Right hindlimb (tissue), 1 donor: ENCODE measurements at places on chromosomes 3 and 15.

GRCh38 chr3:149541091-149541491, 66.6 kb downstream of the TM4SF4 start:
- DNase-seq, result no peak

- no peak for DNase-seq
Observed at GRCh38 chr15:86235667-86236066, 156.0 kb downstream of the AGBL1 start.

GRCh38 chr15:90570643-90571042, 40.9 kb downstream of the CRTC3 start:
- DNase-seq, result no peak

DNA sequence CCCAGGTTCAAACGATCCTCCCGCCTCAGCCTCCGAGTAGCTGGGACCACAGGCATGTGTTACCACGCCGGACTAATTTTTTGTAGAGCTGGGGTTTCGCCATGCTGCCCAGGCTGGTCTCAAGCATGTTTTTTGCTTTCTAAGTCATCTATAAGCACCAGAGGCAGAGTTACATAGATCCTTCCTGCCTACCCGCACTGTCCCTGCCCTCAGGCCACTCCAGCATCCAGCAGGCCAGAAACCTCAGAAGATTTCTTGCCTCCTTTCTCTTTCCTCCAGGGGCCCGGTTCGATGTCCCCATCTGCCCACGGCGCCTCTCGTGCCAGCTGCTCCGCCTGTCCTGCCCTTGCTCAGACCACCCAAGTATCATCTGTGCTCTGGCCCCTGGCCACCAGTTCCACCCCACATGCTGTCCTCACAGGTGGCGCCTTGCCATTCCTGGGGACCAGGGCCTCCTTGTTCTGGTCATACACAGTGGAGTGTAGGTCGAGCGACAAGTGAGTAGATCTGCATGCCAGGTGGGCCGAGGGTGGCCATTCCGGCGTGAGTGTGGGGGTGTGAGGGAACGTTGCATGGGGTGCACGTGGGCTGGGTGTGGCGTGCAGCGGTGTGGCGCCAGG, 27.3 kb downstream of the KLHDC8B start:
- peak; percentile 35 for DNase-seq

- no peak for DNase-seq
Observed at GRCh38 chr3:151468284-151468917, 7.5 kb upstream of the IGSF10 start.

DNA sequence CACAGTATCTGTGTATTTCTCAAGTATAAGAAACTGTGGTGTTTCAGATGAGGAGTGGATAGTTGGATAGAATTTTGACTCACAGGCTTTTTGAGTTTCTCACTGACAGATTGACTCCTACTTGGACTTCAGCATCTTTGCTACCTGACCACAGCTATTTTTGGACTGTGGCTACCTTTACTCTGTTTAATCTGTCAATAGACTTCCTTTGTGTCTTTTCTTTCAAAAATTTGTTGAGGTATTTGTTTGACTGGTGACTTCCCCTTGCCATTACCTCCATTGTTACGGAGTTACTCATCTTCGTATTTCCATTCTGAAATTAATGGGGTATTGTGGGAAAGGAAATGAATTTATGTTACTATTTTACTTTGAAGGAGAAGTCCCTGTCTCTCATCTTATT, 123.8 kb downstream of the AGBL1 start:
- DNase-seq, result no peak

DNA sequence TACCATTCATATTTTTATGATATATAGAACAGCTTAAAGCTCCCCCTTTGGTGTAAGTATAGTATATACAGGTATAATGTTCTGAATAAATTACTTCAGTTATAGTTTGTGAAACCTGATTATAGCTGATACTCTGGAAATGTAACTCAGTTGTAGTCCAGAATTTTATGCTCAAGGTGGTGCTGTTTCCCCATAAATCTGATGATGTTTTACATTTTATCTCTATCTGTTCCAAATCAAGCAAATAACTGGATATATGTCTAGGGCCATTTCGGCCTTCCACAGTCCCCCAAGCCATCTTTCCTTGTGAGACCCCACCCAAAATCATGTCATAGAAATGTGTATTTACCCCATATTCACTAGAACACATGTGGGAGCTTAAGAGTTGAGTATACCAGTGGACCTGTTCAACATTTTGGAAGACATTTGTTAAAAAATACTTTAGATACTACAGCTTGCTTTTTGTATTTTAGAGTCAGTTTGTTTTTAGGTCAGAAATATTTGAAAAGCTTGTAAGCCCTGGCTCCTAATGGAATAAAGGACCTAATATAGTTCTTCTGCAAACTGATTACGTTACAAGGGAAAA, 107.1 kb downstream of the ATG7 start:
- DNase-seq, result peak; percentile 46

- no peak for DNase-seq
Observed at GRCh38 chr3:159894386-159894785, 94.2 kb upstream of the IL12A start.

DNA sequence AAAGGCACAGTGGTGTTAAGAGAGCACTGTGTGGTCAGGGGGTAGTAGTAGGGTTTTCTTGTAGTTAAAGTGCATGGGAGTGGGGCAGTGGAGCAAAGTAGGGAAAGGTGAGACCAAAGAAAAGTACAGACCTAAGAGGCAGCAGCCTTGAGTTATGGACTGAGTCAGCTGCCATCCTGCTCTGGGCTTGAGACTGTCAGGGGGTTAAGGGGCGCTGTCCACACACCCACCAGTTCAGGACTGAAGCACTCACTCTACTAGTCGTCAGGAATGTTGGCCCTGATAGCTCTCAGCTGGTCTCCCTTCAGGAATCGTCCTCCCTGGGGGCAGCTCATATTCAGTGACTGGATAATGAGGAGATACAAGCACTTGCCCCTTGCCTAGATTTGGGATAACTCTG, 7.9 kb downstream of the CCR4 start:
- DNase-seq, result no peak

GRCh38 chr3:174945276-174945675, 86.1 kb downstream of the NAALADL2 start:
- DNase-seq, result no peak

GRCh38 chr15:51229907-51230330, 108.5 kb downstream of the CYP19A1 start:
- no peak for DNase-seq

DNA sequence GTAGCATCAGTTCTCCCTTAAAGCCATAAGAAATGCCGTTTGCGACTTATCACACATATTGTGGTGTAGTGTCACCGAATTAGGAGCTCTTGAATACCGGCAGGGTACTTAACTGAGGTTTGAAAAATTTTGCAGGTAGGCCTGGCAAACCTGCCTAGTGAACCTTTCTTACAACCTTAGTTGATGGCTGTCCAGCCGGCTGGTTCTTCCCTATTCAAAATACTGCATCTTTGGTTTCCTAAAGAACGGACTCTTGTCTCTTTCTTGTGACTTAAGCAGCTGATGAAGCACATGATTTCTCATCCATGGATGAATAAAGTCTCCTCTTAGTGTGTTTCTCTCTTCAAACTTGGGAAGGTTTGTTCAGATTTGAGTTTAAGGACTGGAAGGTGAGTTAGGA, 1.5 kb downstream of the RAB7A start:
- no peak for DNase-seq

GRCh38 chr15:39171944-39172368, 408.9 kb upstream of the THBS1 start:
- peak; percentile 84 for DNase-seq

DNA sequence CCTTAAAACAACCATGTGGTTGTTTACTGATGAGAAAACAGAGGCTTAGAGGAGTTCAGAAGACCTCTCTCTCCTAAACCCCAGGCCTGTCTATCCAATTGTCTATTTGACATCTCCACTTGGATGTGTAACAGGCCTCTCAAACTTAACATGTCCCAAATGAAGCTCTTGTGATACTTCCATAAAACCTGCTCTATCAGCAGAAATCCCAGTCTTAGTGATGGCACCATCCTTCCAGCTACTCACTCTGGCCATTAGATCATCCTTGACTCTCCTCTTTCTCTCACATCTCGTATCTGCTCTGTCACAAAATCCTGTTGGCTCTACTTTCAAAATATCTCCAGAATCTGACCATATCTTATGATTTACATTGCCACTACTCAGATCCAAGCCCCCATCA, 28.8 kb downstream of the EHHADH start:
- no peak for DNase-seq

DNA sequence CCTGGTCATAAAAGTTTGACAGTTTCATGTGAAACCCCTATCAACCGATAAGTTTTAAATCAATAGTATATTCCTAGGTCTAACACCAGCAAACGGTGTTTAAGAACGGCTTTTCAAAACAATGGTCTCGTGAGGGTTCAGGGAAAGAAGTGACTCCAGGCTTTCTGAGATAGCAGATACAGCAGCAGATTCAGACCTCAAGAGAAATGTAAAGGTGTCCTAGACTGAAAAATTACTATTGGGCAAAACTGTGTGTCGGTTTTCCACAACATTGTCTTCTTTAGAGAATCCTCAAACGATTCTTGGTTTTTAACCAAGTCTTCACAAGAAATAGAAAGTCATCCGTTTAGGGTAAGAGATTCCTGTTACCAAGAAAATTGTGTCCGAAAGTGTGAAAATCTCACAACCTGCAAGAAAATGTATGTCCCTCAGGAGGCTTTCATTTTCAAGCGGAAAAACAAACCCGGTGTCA, 1.2 kb downstream of the SETD2 start:
- no peak for DNase-seq

- DNase-seq, result no peak
Observed at GRCh38 chr3:170528726-170529125, 57.1 kb downstream of the SLC7A14 start.

- no peak for DNase-seq
Observed at GRCh38 chr15:81530271-81530691, 156.3 kb upstream of the TMC3 start.

DNA sequence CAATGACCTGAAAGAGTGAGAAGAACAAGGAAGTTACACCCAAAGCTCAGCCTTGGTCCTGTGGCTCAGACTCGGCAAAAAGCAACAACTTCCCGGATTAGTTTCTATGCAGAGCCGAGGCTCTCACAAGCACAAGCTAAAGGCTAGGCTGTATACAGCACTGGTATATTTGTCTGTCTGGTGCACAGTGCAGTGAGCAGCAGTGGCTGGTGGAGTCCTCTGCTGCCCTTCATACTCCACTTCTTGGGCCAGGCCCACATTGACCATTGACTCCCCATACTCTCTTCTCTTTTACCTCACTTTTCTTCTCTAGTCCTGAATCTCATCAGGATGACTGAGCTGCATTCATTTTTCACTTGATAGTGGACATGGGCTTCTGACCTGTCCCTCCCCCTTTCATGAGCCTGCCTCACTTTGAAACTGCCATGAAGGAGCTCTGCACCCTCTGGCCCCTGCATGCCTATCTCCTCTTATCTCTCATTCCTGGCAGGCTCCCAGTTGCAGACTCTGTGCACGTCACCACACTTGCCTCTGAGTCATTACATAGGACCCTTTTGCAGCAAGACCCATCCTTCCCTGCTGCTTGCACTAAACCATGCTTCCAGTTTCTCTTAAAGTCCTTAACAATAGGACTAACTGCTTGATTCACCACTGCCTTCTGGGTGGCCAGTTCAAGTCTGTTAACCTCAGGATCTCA, 379.3 kb downstream of the NTRK3 start:
- no peak for DNase-seq

DNA sequence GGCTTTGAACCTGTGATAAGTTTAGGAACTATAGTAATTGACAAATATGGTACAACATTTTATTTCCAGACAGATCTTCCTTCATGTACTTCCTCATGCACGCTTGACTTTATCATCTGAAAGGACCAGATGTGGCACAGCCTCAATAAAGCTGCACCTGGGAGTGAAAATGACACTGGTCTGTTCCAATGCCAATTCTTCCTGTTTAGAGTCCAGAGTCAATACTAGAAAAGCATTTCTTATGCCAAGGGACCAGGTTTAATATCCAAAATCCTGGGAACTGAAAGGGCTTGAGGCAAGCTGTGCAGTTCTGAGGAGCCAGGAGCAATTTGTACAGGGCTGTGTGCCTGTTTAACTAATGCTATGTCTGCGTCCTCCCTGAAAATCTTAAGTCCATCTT, 15.3 kb downstream of the DPH6 start:
- DNase-seq, result no peak

- DNase-seq, result no peak
Observed at GRCh38 chr3:98994128-98994762, 92.8 kb upstream of the DCBLD2 start.

DNA sequence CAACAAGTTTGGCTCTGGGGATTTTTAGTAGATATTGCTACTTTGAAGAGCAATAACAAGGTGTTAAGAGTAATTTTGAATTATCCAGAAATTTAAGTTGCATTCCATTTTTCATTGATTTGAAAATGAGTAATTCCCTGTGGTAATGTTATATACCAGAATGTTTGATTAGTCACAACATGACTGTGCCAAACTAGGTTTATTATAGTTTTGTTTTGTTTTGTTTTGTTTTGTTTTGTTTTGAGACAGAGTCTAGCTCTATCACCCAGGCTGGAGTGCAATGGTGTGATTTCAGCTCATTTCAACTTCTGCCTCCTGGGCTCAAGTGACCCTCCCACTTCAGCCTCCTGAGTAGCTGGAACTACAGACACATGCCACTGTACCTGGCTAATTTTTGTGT, 40.7 kb downstream of the CNOT10 start:
- no peak for DNase-seq

- DNase-seq, result no peak
Observed at GRCh38 chr3:188580223-188580622, 426.3 kb downstream of the LPP start.

- DNase-seq, result no peak
Observed at GRCh38 chr3:126216416-126216815, 36.0 kb upstream of the ALDH1L1 start.

GRCh38 chr3:184295771-184296170, 3.3 kb upstream of the PSMD2 start:
- no peak for DNase-seq
